PC-3 (cell line): ENCODE measurements at places on chromosomes 7 and 10. TPM values are rescaled to one million over a fixed set of nuclear protein-coding genes. Genes with fewer than 3 reads are reported as not detected.

GRCh38 chr7:100491192-100491578 lies 7.5 kb downstream of the NYAP1 start:
- H3K36me3 ChIP-seq, result no peaks in the 10 kb centered on the region
- no peak overlapping the region for H3K4me3 ChIP-seq
- H3K4me1 ChIP-seq, result no peaks in the 10 kb centered on the region
- no peak overlapping the region for H3K27ac ChIP-seq

- peaks cover 26% of the 10 kb centered on the region for H3K4me1 ChIP-seq
- DNase-seq, result peak; percentile 74
- no peak overlapping the region for H3K4me3 ChIP-seq
- no peak overlapping the region for H3K27ac ChIP-seq
Observed at GRCh38 chr10:89426230-89426868, 12.0 kb downstream of the IFIT5 start.

- H3K4me3 ChIP-seq, result no peak overlapping the region
- H3K4me1 ChIP-seq, result peaks cover 6% of the 10 kb centered on the region
- DNase-seq, result no peak
- no peak overlapping the region for H3K27ac ChIP-seq
Observed at GRCh38 chr10:113647812-113648211, 16.0 kb downstream of the NRAP start.

Gene ADRB1
- 0.15 and 0.29 TPM in 2 replicates for total RNA-seq

Gene SUPV3L1
- total RNA-seq, result 86.2 and 117 TPM in 2 replicates

DNA sequence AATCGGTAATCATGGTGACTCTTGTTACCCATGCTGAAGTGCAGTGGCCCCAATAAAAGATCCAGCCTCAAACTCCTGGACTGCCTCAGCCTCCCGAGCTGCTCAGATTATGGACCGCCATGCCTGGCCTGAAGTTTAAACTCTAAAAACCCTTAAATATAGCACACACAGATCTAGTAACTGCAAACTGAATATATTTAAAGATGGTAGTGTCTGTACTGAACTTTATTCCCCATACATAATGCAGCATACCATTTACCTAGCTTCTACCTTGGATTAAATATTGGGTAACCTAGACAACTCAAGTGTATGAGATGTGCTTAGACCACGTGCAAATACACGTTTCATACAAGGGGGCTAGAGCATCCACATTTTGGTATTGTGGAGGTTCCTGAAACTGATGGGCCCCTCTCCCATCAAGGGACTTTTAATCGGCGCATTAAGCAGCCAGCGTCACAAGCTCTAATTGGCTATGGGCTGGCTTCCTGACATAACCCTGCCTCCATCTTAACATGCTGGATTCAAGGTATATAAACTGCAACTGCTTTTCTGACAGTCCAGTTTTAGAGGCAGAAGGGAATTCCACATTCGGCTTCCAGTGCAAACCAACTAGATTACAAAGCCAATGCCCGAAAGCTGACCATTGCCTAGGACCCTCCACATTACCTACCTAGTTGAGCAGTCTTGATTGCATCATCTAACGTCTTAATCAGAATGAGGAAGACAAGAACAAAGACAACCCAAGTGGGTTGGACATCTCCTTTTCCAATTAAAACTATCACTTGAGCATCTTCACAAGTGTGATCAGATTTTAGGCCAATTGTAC lies 13.0 kb downstream of the HNRNPA2B1 start:
- no peaks in the 10 kb centered on the region for H3K4me1 ChIP-seq
- H3K27me3 ChIP-seq, result no peaks in the 10 kb centered on the region
- DNase-seq, result peak; percentile 24
- peaks cover 42% of the 10 kb centered on the region for H3K36me3 ChIP-seq
- H3K27ac ChIP-seq, result no peak overlapping the region

DNA sequence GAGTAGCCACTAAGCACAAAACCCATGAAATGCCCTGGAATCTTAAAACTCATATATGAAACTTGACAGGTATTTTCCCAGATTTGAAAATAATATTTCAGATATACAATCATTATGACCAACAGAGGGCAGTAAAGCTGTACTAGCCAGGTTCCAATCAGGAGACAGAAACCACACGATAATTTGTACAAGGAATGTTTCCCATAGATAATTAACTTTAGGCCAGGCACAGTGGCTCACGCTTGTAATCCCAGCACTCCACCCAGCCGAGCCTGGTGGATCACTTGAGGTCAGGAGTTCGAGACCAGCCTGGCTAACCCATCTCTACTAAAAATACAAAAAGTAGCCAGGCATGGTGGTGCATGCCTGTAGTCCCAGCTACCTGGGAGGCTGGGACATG lies 31.0 kb upstream of the NUB1 start:
- peaks cover 15% of the 10 kb centered on the region for H3K27me3 ChIP-seq
- H3K4me1 ChIP-seq, result peaks cover 4% of the 10 kb centered on the region; the same call in 1 of the 2 replicates
- H3K36me3 ChIP-seq, result no peaks in the 10 kb centered on the region
- no peak overlapping the region for H3K4me3 ChIP-seq
- H3K27ac ChIP-seq, result no peak overlapping the region

GRCh38 chr10:114308531-114309363 lies 69.7 kb downstream of the VWA2 start:
- no peak overlapping the region for H3K4me3 ChIP-seq
- no peaks in the 10 kb centered on the region for H3K36me3 ChIP-seq
- no peaks in the 10 kb centered on the region for H3K27me3 ChIP-seq
- H3K27ac ChIP-seq, result no peak overlapping the region
- DNase-seq, result no peak

Gene HOXA11
- total RNA-seq, result 26.6 and 31.4 TPM in 2 replicates

Gene CPN1
- not detected in 2 replicates for total RNA-seq

DNA sequence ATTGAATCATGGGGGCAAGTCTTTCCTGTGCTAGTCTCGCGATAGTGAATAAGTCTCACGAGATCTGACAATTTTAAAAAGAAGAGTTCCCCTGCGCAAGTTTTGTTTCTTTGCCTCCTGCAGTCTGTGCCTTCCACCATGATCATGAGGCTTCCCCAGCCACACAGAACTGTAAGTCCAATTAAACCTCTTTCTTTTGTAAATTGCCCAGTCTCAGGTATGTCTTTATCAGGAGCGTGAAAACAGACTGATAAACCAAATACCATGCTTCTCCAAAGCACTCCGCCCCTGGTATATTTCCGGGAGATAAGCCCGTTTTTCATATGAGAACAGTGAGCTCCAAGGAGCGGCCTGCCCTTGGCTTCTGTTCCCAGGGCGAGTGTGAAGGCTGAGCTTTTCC lies 118.9 kb downstream of the EVX1 start:
- H3K4me1 ChIP-seq, result peaks cover 13% of the 10 kb centered on the region
- no peak for DNase-seq
- H3K36me3 ChIP-seq, result no peaks in the 10 kb centered on the region

DNA sequence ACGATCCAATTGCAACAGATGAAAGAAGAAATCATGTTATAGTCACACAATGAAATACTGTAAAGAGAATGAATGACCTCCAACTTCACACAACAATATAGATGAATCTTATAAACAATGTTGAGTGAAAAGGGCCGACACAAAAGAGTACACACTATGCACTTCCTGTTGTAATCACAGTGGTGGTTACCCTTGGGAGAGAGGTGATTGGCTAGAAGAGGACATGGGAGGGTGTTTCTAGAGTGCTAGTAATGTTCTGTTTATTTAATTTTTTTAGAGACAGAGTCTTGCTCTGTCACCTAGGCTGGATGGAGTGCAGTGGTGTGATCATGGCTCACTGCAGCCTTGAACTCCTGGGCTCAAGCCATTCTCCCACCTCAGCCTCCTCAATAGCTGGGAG lies 82.5 kb downstream of the NDUFB2 start:
- no peak for DNase-seq
- no peaks in the 10 kb centered on the region for H3K27me3 ChIP-seq
- H3K4me3 ChIP-seq, result no peak overlapping the region
- no peak overlapping the region for H3K27ac ChIP-seq
- H3K36me3 ChIP-seq, result peaks cover 3% of the 10 kb centered on the region

DNA sequence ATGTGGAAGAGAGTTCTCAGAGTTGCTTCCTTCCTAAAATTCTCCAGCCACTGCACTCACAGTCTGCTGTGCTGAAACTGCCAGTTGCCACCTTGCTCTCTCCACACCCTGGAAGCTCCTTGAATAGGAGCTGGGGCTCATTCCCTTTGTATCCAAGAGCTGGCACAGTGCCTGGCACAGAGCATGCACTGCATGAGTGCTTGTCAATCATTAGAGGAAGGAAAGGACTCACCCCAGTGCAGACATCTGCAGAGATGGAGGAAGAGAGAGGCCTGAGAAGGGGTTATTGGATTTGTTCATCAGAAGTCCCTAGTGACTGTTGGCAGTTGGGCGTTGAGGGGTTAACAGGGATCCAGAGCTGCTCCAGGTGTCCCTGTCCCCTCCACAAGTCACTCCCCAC lies 41.7 kb upstream of the DUSP5 start:
- no peak overlapping the region for H3K27ac ChIP-seq
- peak; percentile 21 for DNase-seq
- H3K36me3 ChIP-seq, result no peaks in the 10 kb centered on the region
- H3K4me1 ChIP-seq, result peaks cover 29% of the 10 kb centered on the region

Gene GLI3
- total RNA-seq, result 3.5 and 9.6 TPM in 2 replicates

DNA sequence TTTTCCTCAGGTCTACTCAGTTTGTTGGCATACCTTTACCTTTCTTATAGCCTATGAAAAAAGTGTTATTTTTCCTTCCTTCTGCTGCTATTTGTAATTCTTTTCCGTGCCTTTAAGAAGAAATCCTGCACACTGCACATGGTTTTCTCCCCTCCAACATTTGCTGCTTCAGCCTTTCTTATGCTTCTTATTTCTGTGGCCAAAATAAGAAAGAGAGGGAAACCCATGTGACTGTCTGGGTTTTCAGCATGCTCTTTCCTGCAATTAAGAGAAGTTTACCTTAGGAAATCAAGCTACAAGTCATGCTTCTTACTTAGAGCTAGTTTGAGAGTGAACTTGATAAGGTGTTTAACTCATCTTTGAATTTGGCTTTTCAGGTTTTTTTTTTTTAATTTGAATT lies 11.0 kb downstream of the TBC1D12 start:
- H3K36me3 ChIP-seq, result no peaks in the 10 kb centered on the region
- no peak overlapping the region for H3K4me3 ChIP-seq
- no peak for DNase-seq
- H3K27me3 ChIP-seq, result no peaks in the 10 kb centered on the region

Gene LIPM
- not detected in 2 replicates for total RNA-seq

Gene GDF10
- total RNA-seq, result not detected in 2 replicates

DNA sequence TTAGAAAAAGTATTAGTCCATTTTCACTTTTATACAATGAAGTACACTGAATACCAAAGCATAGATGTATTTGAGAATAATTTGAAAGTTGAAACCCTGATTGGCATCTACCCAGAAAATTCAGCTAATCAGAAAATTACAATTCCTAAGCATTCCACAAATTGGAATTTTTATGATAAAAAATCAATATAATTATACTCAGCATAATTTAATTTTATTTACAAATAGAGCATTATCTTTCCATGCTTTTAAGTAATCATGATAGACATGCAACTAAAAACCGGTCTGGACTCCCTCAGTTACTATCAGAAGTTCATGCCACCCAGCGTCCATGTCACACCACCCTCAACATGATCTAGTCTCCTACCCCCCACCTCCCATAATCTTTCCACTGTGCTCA lies 50.4 kb downstream of the ARL4A start:
- no peak overlapping the region for H3K27ac ChIP-seq
- peaks cover 18% of the 10 kb centered on the region for H3K4me1 ChIP-seq
- H3K4me3 ChIP-seq, result no peak overlapping the region
- H3K36me3 ChIP-seq, result no peaks in the 10 kb centered on the region
- no peak for DNase-seq

GRCh38 chr10:75208181-75208580 lies 2.4 kb upstream of the VDAC2 start:
- H3K4me3 ChIP-seq, result no peak overlapping the region
- H3K4me1 ChIP-seq, result peaks cover 41% of the 10 kb centered on the region
- no peaks in the 10 kb centered on the region for H3K27me3 ChIP-seq

Gene MRC1
- not detected in 2 replicates for total RNA-seq

Gene CADPS2
- 7.5 and 9.4 TPM in 2 replicates for total RNA-seq

Gene VWDE
- 5.5 and 7.7 TPM in 2 replicates for total RNA-seq

DNA sequence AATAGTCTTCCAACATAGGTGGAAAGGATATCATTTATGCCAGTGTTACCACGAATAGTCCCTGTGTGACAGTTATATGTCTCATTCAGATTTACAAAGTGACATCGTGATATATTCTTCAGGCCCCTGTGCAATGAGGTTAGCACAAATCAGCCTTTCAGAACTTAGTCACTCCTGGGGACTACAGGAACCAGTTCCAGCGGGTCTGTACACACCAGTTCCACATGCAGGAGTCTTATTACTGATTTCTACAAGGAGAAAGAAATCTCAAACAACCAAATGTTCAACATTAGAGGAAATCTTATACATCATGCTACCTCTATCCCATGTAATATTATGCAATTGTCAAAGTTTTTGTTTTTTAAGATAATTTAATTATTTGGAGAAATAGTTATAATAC lies 4.4 kb upstream of the WDR91 start:
- DNase-seq, result no peak
- H3K27me3 ChIP-seq, result no peaks in the 10 kb centered on the region
- no peak overlapping the region for H3K4me3 ChIP-seq
- no peaks in the 10 kb centered on the region for H3K36me3 ChIP-seq
- no peak overlapping the region for H3K27ac ChIP-seq
- no peaks in the 10 kb centered on the region for H3K4me1 ChIP-seq

DNA sequence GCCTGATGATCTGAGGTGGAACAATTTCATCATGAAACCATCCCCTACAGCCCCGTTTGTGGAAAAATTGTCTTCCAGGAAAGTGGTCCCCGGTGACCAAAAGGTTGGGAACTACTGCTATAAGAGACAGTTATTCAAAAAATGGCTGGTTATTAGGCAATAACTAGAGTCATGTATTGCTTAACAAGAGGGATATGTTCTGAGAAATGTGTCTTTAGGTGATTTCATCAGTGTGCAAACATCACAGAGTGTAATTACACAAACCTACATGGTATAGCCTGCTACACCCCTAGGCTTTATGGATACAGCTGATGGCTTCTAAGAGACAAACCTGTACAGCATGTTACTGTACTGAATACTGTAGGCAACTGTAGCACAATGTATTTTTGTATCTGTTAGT lies 71.3 kb upstream of the CSTF2T start:
- peak; percentile 64 for DNase-seq
- H3K4me3 ChIP-seq, result no peak overlapping the region
- no peaks in the 10 kb centered on the region for H3K27me3 ChIP-seq
- no peaks in the 10 kb centered on the region for H3K4me1 ChIP-seq
- H3K27ac ChIP-seq, result no peak overlapping the region

DNA sequence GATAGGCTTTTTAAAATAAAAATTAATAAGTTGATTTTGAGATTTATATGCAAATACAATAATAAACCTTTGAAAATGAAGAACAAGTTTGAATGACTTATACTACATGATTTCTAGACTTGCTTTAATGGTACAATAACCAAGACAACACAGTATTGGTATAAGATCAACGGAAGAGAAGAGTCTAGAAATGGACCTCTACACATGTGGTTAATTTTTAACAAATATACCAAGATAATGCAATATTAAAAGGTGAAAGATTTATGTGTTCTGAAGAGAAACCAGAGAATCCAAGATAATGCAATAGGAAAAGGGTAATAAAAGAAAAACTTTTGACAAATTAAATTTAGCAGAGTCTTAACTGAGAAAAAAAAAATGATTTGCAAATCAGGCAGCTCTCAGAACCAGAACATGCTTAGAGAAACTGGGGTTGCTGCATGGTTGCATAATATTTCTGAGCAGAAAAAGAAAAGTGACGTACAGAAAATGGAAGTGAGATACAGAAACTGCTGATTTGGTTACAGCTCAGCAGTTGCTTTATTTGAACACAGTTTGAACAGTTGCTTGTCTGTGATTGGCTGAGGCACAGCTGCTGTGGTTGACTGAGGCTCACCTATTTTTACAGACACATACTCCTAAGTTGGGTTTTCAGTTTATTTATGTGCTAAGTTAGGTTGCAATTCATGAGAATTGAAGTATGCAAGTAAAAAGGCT lies 365.9 kb downstream of the CRPPA start:
- H3K36me3 ChIP-seq, result no peaks in the 10 kb centered on the region
- no peak overlapping the region for H3K4me3 ChIP-seq
- H3K4me1 ChIP-seq, result no peaks in the 10 kb centered on the region
